CD4-positive, alpha-beta T cell treated with Interleukin-4 for 4 hours (primary cell): ENCODE measurements at places on chromosomes 4 and X.

GRCh38 chr4:186586205-186586604 lies 30.8 kb upstream of the MTNR1A start:
- DNase-seq = no peak

DNA sequence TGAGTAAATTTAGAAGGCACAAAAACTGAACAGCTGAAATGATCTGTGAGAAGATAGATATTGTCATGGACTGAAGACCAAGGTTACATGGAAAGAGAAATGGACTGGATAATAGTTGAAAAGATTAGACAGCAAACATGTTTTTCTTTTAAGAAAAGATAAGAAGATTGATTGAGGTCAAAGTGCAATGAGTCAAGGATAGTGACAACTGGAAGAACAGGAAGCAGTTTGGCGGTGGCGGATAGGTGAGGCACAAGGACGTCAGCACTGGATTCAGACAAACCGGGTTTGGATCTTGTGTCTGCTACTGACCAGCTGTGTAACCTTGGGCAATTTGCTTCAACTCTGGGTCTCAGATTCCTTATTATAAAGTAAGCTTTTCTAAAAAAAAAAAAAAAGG lies 2.0 kb upstream of the HPGD start:
- DNase-seq = no peak

DNA sequence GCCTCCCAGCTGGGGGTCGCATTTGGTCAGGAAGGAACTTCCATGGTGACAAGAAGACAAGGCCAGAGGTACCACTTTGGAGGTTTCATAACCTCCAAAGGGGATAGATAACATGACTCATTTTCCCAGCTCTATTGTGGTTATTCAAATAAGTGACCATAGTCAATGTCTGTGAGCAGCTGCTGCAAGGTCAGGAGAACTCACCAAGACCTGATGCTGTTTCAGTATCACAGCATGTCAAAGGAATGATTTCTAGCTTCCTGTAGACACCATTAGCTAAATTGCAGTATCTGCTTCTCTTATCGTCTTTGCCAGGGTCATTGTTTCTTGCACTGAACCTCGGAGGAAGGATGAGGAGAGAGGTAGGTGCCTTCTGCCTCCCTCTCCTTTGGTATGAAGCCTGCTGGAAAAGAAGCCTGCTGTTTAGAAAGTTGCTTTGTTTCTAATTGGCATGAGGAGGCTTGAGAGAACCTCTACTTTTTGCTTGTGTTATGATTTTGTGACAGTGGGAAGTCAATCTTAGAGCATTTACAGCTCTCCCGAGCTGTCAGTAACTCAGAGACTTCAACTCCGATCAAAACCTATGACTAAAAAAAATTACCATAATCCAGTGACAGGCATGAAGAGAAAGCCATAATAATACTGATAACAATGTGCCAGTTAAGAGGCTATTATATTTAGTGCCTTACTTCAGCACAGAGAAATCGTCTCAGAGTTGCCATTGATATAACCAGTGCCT lies 38.0 kb upstream of the GATB start:
- no peak for DNase-seq

- no peak for DNase-seq
These were observed 117.6 kb downstream of the FGF16 start for GRCh38 chrX:77564823-77565222.

GRCh38 chr4:118124997-118125396 lies 90.7 kb downstream of the NDST3 start:
- DNase-seq = no peak

DNA sequence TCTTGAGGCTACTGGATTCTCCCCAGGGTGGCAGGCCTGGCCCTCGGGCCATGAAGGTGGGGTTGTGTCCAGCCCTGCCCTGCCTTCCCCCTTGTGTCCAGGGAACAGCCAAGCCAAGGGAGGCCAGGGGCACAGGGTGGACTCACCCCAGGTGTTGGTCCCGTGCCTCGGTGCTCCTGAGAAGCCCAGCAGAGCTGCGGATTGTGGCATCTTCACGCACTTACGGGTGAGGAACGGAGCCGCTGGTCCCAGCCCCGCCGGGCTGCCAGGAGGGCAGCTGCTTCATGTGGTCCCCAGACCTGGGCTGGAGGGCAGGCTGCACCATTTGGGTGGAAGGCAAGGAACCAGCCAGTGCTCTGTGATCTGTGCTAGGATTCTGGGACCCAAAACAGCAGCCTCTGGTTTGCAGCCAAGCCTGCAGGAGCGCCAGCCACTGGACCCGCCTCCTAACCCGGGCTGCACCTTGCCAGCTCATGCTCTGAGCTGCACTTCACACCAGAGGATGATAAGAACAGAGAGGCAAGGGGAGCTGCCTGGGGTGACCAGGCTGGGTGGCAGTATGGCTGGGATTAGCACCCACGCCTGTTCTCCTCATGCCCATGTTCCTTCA lies 36.1 kb upstream of the HMX1 start:
- no peak for DNase-seq

- no peak for DNase-seq
These were observed 381.1 kb upstream of the MAD2L1 start for GRCh38 chr4:120447774-120448173.

- DNase-seq = no peak
These were observed 174.0 kb upstream of the GATB start for GRCh38 chr4:151934766-151935165.

DNA sequence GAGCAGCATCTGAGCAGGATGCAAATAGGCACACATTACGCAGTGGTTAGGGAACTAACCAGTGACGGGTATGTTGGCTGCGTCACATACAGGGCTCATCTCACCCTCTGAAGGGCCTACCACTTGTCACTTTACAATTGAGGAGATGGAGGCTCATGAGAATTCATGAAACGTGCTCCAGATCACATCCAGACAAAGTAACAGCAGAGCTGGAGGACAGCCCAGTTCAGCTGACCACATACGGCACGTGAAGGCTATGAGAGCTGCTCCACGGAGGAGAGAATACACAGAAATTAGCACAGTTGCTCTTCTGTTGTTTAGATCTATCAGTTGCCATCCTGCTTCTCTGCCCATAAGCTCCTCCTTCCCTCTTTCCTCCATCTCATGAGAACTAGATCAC lies 78.4 kb downstream of the FAM9B start:
- no peak for DNase-seq

- DNase-seq = no peak
These were observed 18.5 kb upstream of the RBM47 start for GRCh38 chr4:40648131-40648530.

DNA sequence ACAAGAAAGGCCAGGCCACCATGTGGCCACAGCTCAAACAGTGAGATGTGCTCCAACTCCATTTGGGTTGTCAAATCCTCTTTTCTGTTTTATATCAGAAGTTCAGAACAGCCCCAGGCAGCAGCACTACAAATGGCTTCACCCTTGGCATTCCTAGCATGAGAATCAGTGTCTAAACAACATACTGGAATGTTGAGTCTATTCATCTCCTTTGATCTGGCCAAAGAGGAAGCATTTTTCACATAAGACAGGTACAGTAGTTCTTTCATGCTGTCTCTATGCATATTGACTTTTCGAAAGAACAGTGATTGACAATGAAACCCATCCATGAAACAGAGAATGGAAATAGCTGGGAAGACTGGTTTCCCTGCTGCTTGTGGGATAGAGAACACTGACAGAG lies 289.5 kb downstream of the USP46 start:
- DNase-seq = no peak

DNA sequence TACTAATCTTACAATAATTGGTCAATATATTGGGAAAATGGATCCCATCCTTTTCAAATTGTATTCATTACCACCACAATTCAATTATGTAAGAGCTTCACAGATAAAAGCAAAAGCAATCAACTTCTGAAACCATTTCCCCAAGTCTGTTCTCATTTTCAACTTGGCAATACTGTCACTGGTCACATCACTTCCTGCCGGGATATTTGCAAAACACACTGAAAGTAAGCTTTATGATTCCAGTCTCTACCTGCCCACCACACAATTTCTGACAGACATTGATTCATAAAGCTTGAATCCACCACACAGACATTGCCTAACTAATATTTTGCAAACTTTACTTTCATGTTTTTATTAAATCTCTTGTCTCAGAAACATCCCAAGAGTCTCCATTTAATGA lies 53.6 kb downstream of the LIN54 start:
- no peak for DNase-seq

GRCh38 chr4:1841201-1841886 lies 14.6 kb downstream of the LETM1 start:
- DNase-seq = no peak

- DNase-seq = no peak
These were observed 863 bp downstream of the CPE start for GRCh38 chr4:165379678-165380064.

DNA sequence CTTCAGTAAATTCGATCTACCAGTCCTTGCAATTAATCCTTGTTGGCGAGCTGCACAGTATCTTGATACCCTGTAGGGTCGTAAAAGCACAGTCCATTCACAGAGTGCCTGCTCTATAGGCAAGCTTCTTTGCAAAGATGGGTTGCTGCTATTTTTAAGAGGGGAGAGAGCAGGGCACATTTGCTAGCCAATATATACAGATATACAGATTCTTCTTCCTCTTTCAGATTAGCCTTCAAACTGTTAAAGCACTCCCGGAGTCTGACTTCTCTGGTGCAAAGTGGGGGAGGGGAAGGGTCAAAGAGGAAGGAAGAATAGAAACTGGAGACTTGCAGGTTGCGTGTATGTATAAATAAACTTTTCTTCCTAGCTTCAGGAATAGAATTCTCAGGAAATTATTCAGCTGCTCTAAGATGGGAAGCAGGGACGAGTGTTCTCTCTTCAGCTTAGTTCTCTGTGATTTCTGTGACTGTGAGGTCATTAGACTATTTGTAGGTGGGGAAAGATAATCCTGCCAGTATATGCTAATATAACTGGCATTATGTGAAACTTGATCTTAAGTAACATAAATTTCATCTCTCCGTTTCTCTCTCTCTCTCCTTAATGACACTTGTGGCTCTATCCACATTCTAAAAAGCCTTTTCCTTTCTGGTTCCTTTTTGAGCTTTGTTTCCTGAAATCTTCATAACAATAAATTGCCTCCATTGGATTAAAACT lies at the start of gene CYSLTR1:
Gene CYSLTR1 (minus strand): TSS at position 242 of the 717 bp plus-strand sequence. CDS start 53,865 bp downstream, outside the sequence.
- DNase-seq = peak; percentile 18
